ENCODE measurements at places on chromosomes 5 and 9.

DNA sequence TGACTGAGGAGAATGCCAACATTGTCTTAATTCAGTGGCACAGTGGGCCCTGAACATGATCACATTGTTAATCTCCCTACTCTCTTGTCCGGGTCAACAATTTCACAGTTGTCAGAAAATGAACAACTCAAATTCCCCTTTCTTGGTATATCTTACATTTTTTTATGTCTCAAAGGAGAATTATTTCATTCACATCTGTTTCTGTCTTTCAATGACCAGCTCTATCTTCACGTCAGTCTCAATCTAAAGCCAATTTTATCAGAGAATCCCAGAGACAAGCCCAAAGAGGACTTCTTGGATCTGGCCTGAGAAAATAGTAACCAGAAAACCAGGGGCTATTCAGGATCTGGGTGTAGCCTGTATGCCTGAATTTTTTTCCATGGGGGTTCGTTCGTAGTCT, 477.5 kb downstream of the PDE4D start:
- no peaks in the 10 kb centered on the region for H3K36me3 ChIP-seq
- DNase-seq, result no peak
- H3K27me3 ChIP-seq, result no peaks in the 10 kb centered on the region
- no peak overlapping the region for H3K4me3 ChIP-seq
- no peaks in the 10 kb centered on the region for H3K4me1 ChIP-seq
- H3K27ac ChIP-seq, result no peak overlapping the region

DNA sequence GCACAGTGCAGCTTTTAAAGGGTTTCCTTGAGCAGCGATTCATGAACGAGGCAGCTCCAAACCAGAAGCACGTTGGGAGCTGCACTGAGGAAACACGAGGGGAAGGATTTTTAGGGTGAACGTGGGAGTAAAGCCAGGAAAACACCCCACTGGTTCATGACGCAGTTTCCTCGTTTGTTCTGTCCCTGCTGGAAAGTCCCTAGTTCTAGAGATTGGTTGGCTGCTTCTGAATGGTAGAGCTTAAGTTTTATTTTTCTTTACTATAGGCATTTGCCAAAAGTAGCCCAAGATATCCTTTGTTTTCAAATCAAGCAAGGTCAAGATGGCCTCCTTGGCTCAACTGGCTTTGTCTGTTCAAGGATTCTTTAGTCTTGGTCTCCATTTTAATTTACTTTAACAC, 116.5 kb upstream of the CACNA1B start:
- H3K36me3 ChIP-seq, result no peaks in the 10 kb centered on the region
- H3K4me1 ChIP-seq, result no peaks in the 10 kb centered on the region
- DNase-seq, result no peak
- no peaks in the 10 kb centered on the region for H3K27me3 ChIP-seq

DNA sequence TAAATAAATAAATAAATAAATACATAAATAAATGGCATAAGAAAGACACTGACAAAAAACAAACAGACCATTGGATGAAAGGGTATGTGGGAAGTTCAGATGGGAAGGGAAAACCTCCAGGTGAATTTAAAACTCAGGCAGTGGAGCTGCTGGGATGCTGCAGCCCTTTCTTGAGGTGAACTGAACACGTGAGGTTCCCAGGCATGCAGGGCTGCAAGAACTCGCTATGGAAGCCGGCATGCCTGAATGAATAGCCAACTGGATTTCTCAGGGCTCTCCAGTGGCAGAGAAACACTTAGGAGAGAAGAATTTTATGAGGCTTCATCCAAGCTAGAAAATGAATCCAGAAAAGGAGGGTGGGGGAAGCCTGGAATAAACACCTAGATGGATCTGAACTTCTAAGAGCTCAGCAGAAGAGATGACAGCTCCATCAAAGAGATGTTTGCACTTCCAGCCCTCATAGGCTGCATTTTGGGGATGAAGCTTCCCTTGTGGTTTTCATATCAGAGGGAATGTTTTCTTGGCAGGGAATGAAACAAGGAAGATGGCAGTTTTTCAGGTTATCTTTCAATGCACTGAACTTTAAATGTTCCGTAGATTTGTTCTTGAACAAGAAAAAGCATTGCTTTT, 224.2 kb upstream of the DAP start:
- no peak overlapping the region for H3K27ac ChIP-seq
- DNase-seq, result no peak
- H3K4me1 ChIP-seq, result no peaks in the 10 kb centered on the region
- no peak overlapping the region for H3K4me3 ChIP-seq

DNA sequence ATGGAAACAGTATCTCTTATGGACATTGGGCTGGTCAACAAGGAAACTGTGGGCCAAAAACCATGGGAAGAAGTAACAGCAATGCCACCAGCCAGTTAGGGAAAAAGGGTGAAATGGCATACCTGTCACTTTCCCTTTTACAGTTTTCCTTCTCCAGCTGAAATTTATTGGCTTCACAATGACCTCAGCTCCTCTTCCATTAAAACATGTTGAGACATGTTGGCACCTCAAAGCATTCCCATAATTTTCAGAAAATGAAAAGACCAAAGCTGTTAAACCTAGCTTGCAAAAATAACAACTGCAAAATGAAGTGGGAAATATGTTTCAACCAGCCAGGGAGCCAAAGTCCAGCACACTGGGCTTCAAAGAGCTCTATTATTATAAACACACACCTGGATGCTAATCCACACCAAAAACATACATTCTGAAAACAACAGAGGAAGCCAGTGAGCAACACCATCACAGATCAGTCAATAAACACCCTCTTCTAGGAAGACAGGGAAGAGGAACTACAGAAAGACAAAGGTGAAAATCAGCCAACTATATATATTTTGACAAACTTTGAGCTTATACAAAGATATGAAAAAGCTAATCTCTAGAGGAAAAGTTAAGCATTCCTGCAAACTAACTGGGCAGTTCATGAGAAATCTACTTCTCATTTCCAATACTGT, 78.4 kb upstream of the PTGER4 start:
- no peak for DNase-seq
- H3K27me3 ChIP-seq, result no peaks in the 10 kb centered on the region
- H3K4me1 ChIP-seq, result no peaks in the 10 kb centered on the region
- H3K27ac ChIP-seq, result no peak overlapping the region
- no peak overlapping the region for H3K4me3 ChIP-seq

DNA sequence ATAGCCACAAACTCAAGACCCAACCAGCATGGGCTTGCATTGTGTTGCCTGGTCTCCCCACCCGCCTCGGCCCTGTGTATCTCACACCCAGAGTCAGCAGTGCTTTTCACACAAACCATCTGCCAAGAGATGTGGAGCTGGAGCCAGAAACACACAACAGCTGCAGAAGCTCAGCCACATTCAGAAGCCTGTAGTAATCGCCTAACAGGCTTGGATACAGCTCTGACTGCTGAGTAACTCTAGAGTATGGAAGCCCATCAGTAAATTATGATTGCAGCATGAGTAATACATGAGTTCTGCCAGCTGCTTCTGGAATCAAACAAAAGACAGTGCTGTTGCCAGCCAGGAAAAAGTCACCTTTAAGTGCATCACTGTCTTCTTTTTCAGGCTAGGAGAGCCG, 16.0 kb downstream of the TEK start:
- no peak for DNase-seq
- no peak overlapping the region for H3K4me3 ChIP-seq
- no peaks in the 10 kb centered on the region for H3K4me1 ChIP-seq
- H3K27ac ChIP-seq, result no peak overlapping the region
- no peaks in the 10 kb centered on the region for H3K36me3 ChIP-seq

- no peaks in the 10 kb centered on the region for H3K36me3 ChIP-seq
- no peak overlapping the region for H3K4me3 ChIP-seq
- H3K27me3 ChIP-seq, result no peaks in the 10 kb centered on the region
- no peak for DNase-seq
Measured at GRCh38 chr5:16017720-16018119, 161.9 kb downstream of the MARCHF11 start.

DNA sequence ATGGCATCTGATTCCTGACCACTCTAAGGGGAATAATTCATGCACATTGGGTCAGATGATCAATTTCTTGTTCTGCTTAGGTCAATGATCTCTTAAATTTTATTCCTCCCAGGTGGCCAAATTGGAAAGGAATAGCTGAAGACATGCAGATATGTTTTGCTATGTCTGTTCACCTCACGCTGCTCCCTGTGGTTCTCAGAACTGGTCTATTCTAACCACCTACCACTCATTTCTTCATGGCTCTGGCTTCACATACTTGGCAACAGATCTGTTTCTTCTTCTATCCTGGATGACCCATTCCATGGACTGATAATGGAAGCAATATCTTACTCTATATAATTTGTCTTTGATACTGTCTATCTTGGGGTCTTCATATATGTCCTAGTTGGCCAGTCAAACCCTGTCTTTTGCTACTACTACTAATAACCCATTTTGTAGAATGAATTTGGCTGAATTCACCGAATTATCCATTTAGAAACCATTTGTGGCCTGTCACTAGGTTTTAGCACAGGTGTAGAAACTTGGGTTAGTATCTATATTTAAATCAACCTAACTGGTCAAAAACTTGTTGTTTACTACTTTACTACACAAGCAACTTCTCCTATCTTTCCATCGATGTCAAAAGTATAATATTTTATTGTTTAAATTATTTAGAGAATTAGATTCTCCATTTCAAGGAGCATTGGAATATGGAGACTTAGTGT, 650.9 kb downstream of the TLE4 start:
- no peak for DNase-seq
- H3K27me3 ChIP-seq, result no peaks in the 10 kb centered on the region
- H3K36me3 ChIP-seq, result no peaks in the 10 kb centered on the region
- H3K27ac ChIP-seq, result no peak overlapping the region
- H3K4me3 ChIP-seq, result no peak overlapping the region

GRCh38 chr5:67467110-67467509, 270.5 kb upstream of the CD180 start:
- no peak overlapping the region for H3K4me3 ChIP-seq
- H3K27ac ChIP-seq, result no peak overlapping the region
- no peak for DNase-seq
- H3K27me3 ChIP-seq, result no peaks in the 10 kb centered on the region
- no peaks in the 10 kb centered on the region for H3K4me1 ChIP-seq
- H3K36me3 ChIP-seq, result no peaks in the 10 kb centered on the region

- no peaks in the 10 kb centered on the region for H3K27me3 ChIP-seq
- H3K4me3 ChIP-seq, result no peak overlapping the region
- DNase-seq, result no peak
Measured at GRCh38 chr9:98521141-98521540, 187.6 kb downstream of the GABBR2 start.

DNA sequence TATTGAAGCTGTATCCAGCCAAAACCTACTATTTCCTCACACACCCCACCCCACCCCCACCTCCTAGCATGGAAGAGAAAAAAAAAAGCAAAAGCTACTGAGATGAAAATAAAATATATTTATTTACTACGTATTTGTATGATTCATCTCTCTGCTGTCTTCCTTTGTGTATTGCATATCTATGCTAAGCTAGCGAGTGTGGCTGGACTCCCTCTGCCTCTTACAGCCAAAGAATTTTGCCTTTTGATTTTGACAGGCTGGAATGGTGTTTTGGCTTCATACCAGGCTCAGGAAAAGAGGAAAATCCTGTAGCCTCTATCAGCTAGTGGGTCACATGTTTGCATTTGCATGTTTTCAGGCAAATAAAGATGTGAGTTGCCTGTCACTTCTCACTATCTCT, 2.2 kb downstream of the ABLIM3 start:
- no peak for DNase-seq
- no peaks in the 10 kb centered on the region for H3K4me1 ChIP-seq
- H3K27me3 ChIP-seq, result no peaks in the 10 kb centered on the region

GRCh38 chr5:84406111-84406510, 21.4 kb upstream of the EDIL3 start:
- H3K27me3 ChIP-seq, result no peaks in the 10 kb centered on the region
- H3K27ac ChIP-seq, result no peak overlapping the region
- H3K36me3 ChIP-seq, result no peaks in the 10 kb centered on the region
- no peak overlapping the region for H3K4me3 ChIP-seq
- no peaks in the 10 kb centered on the region for H3K4me1 ChIP-seq

- no peaks in the 10 kb centered on the region for H3K27me3 ChIP-seq
- no peak for DNase-seq
- no peak overlapping the region for H3K4me3 ChIP-seq
Measured at GRCh38 chr5:90479611-90480385, 5.1 kb downstream of the POLR3G start.
